ENCODE measurements at places on chromosomes 7 and 10.

GRCh38 chr10:96125142-96125515, 5.0 kb upstream of the ZNF518A start:
- no peak for DNase-seq

DNA sequence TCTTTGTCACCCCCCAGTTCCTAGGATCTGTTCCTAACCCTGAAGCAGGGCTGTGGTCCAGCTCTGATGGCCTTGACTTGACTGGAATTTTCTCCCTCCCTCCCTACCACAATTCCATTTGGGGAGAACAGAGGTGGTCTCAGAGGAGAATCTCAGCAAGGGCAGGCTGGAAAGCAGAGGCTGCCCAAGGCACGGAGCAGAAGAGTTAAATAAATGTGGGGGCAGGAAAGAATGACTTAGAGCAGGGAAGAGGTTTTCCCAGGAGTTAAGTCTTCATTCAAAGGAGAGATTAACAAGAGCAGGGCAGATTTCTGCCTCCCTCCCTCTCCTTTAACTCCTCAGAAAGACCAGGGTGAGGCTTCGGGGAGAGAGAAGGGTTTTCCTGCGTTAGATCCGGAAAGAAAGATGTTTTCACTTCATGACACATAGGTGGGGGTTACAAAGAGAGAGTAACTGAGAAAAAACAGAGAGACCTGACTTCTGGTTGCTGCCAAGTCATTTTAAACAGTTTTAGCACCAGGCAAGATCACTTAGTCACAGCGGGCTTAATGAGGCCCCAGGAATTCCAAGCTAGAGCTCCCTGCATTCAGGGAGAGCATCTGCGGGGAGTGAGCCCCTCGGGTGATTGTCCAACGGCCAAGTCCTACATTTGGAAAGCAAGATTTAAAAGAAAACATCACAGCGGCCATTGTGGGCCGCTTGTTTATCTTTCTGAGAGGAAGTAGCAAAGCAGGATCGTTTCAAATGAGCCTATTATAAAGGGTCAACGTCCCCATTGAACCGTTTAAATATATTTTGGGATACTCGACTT, 78.7 kb downstream of the ARHGAP22 start:
- DNase-seq: no peak

- DNase-seq: peak; percentile 55
Observed at GRCh38 chr10:69318867-69319727, 40.8 kb downstream of the HK1 start.

DNA sequence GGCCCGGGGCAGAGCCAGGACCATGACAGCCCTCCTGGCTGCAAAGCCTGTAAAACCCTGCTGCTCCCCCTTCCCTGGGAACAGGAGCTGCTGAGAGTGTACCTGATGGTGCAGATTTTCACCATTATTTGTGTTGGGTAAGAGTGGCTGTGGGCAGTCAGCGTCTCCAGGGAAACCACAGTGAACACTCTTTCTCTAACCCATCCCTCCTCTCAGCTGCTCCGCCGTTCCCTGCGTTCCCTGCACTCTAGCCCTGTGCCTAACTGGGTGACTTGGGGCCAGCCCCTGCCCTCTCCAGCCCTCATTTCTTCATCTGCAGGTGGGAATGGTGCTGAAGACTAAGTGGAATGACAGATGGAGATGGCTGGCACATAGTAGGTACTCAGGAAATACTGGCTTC, 75.9 kb upstream of the PCBD1 start:
- DNase-seq: no peak

- no peak for DNase-seq
Observed at GRCh38 chr10:15505329-15505728, 134.2 kb upstream of the FAM171A1 start.

- no peak for DNase-seq
Observed at GRCh38 chr10:45555795-45556194, 116.8 kb downstream of the ZFAND4 start.

GRCh38 chr7:107972075-107972482, 30.9 kb downstream of the LAMB1 start:
- no peak for DNase-seq

DNA sequence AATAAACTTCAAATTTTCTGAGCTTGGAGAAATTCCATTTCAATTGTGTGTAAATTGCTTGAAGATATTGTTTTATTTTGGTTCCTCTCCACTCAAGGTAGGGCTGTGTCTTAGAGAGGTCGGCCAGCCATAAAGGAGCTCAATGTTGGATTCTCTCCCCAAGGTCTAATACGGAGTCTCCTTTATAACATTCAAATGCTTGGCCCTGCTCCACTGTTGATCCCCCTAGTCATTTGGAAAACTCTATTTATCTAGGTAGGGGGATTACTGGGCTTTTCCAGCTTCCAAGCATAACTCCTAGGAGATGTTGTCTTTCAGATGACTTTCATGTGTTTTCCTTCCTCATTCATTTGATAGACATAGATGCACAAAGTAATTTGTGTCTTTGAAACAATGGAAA, 170.9 kb downstream of the LRMDA start:
- no peak for DNase-seq

- no peak for DNase-seq
Observed at GRCh38 chr10:133058331-133059092, 29.2 kb upstream of the ADGRA1 start.

GRCh38 chr7:33152087-33152486, 22.7 kb downstream of the BBS9 start:
- no peak for DNase-seq

GRCh38 chr7:51251290-51251689, 65.3 kb downstream of the COBL start:
- DNase-seq: no peak

GRCh38 chr10:74685564-74685963, 140.8 kb upstream of the KAT6B start:
- no peak for DNase-seq

DNA sequence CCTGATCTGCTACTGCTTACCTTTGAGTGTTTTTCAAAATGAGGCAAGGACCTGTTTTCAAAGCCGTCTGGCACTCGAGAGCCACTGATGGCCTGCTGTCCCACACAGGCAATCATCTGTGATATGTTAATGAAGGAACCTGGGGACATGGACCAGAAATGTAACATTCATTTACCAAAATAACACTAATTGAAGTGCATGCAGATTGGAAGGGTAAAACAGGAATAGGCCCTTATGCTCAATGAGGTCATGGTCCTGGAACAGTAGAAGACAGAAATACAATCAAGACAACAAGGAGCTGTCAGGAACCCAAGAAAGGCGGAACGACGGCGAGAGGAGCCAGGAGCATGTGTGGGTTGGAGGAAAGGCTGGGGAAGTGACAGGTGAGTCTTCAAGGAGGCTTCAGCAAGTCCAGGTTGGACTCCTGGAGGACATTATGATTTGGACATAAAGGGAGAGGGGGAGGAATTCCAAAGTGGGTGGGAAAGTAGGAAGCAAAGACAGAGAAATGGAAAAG, 28.3 kb downstream of the POLR3A start:
- DNase-seq: no peak

- DNase-seq: no peak
Observed at GRCh38 chr7:2063563-2064260, 169.0 kb downstream of the MAD1L1 start.
